GM13976 (cell line): ENCODE measurements at places on chromosomes 16 and 17.

DNA sequence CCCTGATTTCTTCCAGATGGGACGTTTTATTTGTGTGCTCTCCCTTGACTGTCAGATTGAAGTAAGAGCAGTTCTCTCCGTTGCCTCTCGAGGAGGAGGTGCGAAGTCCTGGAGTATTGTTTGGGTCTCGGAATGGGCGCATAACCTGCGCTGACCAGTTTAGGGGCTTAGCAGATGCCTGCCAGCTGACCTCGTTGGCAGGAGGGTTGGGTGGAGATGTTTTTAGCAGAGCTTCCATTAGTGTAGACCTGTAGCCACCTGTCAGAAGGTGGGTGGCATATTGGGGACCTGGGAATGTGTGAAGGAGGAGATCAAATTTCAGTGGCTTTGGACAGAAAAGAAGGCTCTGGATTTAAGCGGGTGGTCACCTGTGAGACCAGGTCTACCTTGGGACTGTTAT is 3.6 kb downstream of the RASD1 start:
- DNase-seq: no peak

GRCh38 chr17:13419676-13420075 is 182.1 kb downstream of the HS3ST3A1 start:
- no peak for DNase-seq

DNA sequence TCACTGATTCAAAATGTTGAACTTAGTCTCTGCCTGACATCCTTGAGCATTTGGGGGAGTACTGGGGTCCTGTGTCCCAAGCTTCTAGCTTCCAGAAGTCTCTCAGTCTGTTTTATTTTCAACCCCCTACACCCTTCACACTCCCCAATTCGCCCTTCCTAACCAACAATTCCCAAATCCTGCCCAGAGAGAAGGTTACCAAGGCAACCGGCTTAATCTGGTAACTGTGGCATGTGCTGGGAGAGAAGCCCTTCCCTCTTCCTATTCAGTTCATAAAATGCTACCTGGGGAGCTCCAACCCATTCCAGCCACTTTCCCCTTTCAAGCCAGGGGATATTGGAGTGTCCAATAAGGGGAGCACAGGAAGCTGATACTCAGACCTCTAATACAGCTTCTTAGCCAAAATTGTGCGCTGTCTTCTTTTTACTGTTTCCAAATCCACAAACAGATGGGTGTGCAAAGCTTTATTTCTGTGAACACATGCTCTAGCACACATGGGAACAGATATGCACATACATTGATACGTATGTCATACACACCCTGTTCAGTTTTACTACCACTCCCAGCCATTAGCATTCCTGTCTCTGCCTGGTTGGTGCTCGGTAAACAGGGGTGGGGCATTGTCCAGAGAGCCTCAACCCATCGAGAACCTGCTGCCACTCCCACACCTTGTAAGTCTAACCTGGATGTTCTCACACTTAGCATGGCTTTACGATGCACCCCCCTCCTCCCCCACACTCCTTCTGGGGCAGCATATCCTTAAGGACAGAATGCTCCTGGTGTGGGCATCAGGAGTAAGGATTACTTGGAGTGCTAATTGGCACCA is 1.1 kb upstream of the RAPGEFL1 start:
- no peak for DNase-seq

DNA sequence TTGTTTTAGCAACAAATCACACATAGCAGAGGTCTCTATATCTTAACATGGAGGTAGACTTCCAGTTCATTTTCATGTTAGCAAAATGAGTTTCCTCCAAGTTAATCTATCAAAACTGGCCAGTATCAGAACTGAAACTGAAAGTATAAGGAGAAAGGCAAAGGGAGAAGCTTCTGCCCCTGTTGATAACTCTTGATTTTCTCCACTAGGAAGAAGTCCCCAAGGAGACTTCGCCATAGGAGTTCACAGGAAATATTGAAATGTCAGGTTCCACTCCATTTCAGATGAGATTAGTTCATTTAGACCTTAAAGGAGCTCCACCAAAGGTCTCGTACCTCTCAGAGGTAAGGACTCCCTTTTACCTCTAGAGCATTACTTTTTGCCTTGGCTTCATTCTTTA is 1.2 kb upstream of the OGFOD3 start:
- DNase-seq: no peak

DNA sequence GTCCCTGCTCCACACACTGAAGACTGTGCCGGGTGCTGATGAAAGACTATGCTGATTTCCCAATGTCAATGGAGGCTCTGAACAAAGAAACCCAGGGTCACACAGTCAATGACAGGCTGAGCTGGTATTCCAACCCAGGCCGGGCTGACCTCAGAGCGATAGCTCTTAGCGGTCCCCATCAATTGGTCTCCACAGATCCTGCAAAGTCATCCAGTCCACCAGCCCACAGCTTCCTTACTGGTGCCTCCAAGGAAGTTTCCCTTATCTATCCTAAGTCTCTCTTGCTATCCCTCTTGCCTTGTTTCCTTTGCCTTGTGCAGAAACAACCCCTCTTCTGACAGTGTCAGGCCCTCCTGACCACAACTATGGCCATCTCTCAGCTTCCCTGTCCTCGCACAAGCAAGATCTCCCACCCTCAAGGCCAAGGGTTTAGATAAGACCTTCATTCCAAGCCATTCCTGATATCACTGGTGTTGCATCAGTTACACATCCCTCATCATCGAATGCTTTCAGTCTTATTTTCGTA is 52.7 kb upstream of the KSR1 start:
- DNase-seq: no peak

DNA sequence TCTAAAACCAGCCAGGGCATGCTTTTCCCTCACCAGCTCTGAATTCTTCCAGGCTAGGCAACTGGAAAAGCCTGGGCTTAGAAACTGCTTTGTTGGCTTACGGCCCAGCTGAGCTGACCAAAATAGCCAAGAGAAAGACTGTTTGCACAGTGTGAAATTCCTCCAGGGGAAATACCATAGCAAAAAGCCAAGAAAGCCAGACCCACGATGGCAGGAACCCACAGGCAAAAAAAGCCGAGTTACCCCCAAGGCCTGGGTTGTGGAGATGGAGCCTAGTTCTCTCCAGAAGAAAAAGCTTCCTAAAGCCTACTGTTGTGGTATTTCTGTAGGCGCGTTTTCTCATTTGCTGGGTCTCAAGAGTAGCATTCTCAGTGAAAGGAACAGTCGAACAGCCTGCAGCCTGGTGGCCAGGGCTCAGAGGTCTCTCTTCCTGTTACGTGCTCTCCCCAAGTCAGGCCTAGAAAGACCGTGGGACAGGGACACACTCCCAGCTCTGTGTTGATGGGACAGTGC is 9.2 kb downstream of the SP2 start:
- DNase-seq: no peak

- no peak for DNase-seq
Measured at GRCh38 chr17:80319262-80319998, 58.8 kb downstream of the RNF213 start.
